ENCODE measurements at places on chromosomes 2 and 18. TPM values are rescaled to one million over a fixed set of nuclear protein-coding genes. Genes with fewer than 3 reads are reported as not detected.

GRCh38 chr2:122670897-122671296 is 915.4 kb downstream of the TSN start:
- H3K27ac ChIP-seq, result no peak overlapping the region
- H3K36me3 ChIP-seq, result no peaks in the 10 kb centered on the region
- no peaks in the 10 kb centered on the region for H3K27me3 ChIP-seq
- no peak overlapping the region for H3K4me3 ChIP-seq
- DNase-seq, result no peak

DNA sequence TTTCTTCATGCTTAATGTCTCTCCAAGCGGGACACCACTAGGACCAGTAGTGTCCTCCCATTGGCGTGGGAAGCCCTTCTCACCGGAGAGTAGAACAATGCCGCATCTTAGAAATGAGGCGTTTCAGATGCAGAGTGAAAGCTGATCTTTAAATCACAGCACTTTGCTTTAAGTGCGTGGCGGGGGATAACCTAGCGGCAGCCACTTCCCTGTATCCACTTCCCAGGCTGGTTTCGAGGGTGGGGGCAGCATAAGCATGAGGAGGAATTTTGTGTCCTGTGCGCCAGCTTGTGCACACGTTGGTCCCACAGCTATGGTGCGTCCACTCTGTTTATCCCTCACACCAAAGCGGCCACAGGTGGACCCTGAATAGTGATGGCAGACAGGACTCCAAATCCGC is 63.1 kb downstream of the MBP start:
- H3K27ac ChIP-seq, result no peak overlapping the region
- DNase-seq, result no peak
- no peaks in the 10 kb centered on the region for H3K36me3 ChIP-seq

DNA sequence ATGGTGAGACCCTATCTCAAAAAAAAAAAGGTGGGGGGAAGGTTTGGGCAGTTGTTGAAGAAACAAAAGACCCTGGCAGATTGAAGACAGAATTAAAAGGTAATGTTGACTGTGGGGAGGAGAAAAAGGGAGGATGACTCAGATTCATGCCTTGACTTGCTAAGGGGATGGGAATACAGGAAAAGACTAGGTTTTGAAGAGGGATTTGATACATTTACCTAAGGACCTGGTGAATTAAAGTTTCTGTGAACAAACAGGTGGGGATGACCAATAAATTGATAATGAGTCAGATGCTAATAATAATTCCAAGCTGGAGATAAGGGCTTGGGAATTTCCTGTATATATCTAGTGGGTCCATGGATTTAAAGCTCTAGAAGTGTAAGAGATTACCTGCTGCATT is 27.6 kb downstream of the TTR start:
- H3K4me1 ChIP-seq, result no peaks in the 10 kb centered on the region

GRCh38 chr18:70349316-70349715 is 60.5 kb downstream of the SOCS6 start:
- H3K4me1 ChIP-seq, result no peaks in the 10 kb centered on the region
- no peak overlapping the region for H3K4me3 ChIP-seq
- peaks cover 6% of the 10 kb centered on the region for H3K36me3 ChIP-seq
- no peak overlapping the region for H3K27ac ChIP-seq
- no peaks in the 10 kb centered on the region for H3K27me3 ChIP-seq

- no peak overlapping the region for H3K27ac ChIP-seq
- no peaks in the 10 kb centered on the region for H3K27me3 ChIP-seq
- H3K4me1 ChIP-seq, result no peaks in the 10 kb centered on the region
- no peaks in the 10 kb centered on the region for H3K36me3 ChIP-seq
- DNase-seq, result peak; percentile 75
Observed at GRCh38 chr2:212892193-212892592, 259.2 kb downstream of the IKZF2 start.

- no peak overlapping the region for H3K4me3 ChIP-seq
- peaks cover 26% of the 10 kb centered on the region for H3K4me1 ChIP-seq
- H3K27me3 ChIP-seq, result no peaks in the 10 kb centered on the region
- H3K27ac ChIP-seq, result no peak overlapping the region
Observed at GRCh38 chr18:31679133-31679742, 5.1 kb downstream of the B4GALT6 start.

The LRRC30 gene
- polyA plus RNA-seq, result not detected

The RAB6C gene
- not detected for polyA plus RNA-seq

The MERTK gene
- 4.9 TPM for polyA plus RNA-seq

Measured in cardiac muscle cell (in vitro differentiated cells and primary cell).